Activated CD4-positive, alpha-beta T cell treated with anti-CD3 and anti-CD28 coated beads for 48 hours (primary cell): ENCODE measurements at places on chromosomes 2 and 18.

- no peak for DNase-seq
These were observed 58.0 kb upstream of the BOD1L2 start for GRCh38 chr18:57088883-57089282.

DNA sequence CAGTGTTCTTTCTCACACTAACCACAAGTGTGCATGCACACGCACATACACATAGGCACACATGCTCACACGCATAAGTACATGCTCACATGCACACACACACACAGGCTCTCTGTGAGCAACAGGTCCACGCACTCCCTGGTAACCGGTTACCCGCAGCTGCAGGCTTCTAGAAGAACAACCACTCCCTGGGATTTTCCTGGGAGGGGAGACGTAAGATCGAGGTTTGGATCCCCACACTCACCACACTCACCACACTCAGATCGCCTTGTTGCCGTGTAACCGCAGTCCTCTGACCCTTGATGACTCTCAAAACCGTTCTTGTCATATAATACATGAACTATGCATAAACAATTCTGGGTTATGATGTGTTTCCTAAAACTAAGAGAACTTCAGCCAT, 42.2 kb downstream of the TTC32 start:
- no peak for DNase-seq

DNA sequence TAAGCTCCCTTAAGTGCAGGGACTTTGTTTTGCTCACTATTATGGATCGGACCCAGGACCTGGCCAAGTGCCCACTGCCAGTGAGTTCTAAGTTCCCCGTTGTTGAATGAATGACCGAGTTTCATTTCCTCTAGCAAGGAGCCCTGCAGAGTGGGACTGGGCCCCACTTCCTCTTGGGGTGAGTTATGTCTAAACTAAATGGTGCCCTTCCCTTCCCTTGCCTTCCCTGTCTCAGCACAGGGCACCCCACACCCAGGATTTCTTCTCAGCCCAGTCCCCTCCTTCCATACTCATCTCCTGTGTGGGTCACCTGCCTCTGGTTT, 195.3 kb upstream of the HS6ST1 start:
- DNase-seq, result no peak

- no peak for DNase-seq
These were observed 608.2 kb upstream of the ACVR2A start for GRCh38 chr2:147236601-147237000.

GRCh38 chr2:88885679-88886416, 194.4 kb downstream of the RPIA start:
- DNase-seq, result no peak

DNA sequence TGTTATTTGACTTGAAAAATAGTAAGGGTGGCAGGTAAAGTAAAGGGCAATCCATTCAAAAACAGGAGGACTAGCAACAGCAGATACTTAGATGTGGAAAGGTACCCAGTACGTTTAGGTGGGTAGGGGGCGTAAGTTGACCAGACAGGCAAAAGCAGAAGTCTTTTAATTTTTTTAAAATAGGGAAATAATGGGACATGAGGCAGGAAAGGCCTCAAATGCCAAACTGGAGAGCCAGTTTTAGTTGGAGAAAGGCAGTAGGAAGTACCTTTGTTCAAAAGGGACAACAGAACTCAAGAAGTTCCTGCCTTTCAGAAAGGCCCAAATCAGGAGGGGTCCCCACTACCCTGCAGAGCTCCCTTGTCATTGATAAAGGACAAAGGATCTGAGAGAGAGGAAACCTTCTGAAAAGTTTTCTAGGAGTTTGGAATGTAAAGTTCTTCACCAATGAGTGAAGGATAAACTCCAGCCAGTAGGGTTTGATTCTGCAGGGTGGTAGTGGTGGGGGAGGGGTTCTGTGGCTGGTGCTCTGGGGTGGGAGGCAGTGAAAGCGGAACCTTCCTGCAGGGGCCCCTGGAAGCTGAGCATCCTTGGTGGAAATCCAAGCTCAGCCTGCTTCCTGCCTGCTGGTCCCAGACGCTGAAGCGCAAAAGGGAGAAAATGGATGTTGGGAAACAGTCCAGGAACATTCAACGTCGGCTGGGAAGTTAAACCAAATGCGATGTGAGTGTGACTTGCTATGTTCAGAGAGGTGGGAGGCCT, 40.1 kb downstream of the TMEM17 start:
- DNase-seq, result no peak

GRCh38 chr2:1742681-1743395, 1.5 kb downstream of the PXDN start:
- DNase-seq, result peak; percentile 44

DNA sequence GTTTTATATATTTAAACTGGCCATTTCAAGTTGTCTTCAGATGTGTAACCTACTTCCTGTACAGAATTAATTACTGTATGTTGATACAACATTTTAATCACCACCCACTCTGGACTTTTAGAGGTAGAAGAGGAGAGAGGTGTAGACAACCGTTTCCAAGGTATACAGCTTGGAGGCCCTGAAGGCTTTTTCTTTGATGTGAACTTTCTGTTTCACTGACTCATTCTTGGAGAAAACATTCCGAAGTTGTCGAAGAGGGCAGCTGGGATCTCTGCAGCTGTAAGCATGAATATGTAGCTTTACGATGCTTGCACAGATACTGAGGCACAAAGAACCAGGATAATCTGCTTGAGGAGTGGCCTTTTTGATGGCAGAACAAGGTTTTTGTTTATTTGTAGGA, 137.0 kb downstream of the NCKAP5 start:
- DNase-seq, result no peak

DNA sequence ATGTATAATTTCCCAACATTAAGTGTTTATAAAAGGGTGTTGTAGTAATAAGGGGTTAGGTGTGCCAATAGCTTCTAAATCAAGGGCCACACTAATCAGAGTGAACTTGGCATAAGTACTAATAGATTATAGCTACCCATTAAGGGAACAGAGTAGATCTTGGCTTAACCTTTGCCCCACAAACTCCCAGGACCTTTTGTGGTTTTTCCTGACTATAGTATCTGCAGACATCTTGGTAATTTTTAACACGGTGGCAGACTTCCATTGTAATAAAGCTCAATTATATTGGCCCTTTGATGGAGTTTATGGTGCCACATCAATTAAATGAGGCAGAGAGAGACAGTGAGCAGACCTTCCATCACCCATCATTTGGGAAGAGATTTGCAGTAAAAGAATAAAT, 358.5 kb upstream of the HNRNPA3 start:
- DNase-seq, result no peak

GRCh38 chr2:15038366-15039364, 406.1 kb downstream of the LRATD1 start:
- peak; percentile 37 for DNase-seq

DNA sequence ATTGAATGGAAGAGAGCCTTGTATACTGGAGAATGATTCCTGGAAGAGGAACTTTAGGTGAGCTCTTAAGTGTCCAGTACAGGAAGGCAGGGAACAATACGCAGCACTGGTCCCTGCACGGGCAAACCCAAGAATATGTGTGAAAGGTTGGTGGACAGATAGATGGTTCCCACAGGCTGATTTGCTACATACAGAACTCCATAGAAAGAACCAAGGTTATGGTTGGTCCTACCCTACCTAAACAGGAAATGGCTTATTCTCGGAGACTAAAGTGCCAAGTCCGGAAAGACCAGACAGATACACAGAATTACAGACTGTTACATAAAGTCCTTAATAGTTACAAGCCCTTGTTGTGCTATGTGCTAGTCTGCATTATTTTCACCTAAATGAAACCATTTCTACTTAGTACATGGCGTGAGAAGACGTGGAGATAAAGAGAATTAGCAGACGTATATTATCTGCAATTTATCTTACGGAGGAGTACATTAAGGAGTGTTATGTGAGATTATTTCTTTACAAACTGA, 1.2 kb downstream of the REV1 start:
- DNase-seq, result no peak
